Spinal cord (tissue), 10 donors: ENCODE measurements at places on chromosomes 3 and 15. TPM values are rescaled to one million over a fixed set of nuclear protein-coding genes. Genes with fewer than 3 reads are reported as not detected.

CIDEC gene
- 0.24 TPM for polyA plus RNA-seq

DNA sequence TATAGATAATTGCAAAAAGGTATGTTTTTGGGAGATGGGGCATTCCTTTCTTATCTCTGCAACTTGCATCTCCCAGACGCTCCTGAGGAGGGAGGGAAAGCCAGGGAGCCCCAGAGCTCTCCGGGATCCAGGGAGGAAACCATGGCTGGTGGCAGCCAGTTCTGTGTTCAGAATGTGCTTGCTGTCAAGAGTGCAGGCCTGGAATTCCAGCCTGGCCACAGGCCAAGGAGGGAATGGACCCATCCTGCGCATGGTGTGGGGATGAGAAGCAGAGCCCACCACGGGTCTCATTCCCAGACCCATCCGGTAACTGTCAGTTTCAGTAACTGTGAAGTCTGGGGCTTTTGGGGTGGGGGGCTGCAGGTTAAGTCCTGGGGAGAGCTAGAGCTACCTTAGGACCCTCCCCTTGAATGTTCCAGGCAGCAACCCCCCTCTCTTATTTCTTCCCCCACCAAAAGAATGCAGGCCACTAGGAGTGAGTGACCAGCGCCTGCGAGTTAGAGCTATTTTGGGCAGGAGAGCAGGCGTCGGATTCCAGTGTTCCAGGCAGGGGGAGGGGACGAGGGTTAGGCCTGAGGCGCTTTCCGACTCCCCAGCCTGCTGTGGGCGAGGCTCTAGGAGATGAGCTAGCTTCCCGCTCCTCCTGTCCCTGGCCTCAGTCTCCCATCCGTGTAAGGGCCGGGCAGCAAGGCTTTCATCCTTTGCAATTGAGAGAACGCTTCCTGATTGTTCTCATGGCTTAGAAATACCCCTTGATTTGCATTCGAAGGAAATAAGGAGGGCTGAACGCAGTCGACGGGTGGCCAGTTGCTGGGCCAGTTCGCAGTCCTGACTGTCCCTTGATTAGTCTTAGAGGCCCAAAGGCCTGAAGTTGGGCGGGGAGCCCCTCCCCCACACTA is 781 bp upstream of the DAG1 start:
- no peak for DNase-seq

P2RY12 gene
- 110 TPM for polyA plus RNA-seq

DNA sequence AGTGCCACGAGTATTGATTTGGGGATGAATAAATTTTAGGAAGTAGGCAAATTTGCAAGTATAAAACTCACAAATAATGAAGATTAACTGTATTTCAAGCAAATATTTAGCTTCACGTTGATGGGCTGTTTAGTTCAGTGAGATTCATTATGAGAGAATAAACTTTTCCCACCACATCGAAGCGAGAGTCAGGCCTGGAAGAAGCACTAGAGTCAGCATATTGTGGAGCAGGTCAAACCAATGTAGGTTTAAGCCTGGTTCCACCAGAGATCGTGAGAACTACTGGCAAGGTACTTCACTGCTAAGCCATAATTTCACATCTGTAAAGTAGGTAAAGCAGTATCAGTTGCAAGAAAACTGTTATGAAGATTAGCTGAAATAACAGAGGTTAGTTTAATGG is 22.3 kb downstream of the WDR49 start:
- DNase-seq, result no peak

- DNase-seq, result no peak
Observed at GRCh38 chr3:62237286-62237948, 135.9 kb downstream of the FEZF2 start.

FANCD2 gene
- 17.3 TPM for polyA plus RNA-seq

DNA sequence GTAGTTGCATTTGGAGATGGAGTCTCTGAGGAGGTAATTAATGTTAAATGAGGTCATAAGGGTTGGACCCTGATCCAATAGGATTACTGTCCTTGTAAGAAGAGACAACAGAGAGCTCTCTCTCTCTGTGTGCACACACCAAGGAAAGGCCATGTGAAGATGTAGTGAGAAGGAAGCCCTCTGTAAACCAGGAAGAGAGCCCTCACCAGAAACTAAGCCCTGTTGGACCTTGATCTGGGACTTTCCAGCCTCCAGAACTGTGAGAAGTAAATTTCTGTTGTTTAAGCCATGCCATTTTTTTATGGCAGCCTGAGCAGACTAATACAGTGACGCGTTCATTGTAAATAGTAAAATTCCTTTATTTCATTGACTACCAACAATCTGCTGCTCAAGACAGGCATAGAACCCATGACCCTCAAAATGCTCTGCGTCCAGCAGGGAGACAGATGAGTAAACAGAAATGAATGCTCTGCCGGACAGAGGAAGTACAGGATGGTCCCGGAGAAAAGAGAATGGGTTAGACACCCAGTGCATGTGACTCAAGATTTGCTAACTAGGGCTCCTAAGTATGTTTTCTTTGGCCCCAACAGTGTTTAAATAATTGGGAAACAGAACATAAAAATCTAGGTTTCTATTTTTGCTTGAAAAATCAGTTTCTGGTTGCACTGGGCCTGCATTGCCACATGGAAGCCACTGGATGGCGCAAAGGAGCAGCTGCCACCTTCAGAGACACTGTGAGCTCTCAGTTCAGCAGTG is 37.9 kb upstream of the TNFAIP8L3 start:
- no peak for DNase-seq

GRCh38 chr3:9314796-9315195 is 48.1 kb upstream of the THUMPD3 start:
- DNase-seq, result no peak

GRCh38 chr3:128524374-128525299 is 31.6 kb upstream of the GATA2 start:
- no peak for DNase-seq

GRCh38 chr15:67782691-67782991 is 42.7 kb upstream of the SKOR1 start:
- DNase-seq, result no peak

DNA sequence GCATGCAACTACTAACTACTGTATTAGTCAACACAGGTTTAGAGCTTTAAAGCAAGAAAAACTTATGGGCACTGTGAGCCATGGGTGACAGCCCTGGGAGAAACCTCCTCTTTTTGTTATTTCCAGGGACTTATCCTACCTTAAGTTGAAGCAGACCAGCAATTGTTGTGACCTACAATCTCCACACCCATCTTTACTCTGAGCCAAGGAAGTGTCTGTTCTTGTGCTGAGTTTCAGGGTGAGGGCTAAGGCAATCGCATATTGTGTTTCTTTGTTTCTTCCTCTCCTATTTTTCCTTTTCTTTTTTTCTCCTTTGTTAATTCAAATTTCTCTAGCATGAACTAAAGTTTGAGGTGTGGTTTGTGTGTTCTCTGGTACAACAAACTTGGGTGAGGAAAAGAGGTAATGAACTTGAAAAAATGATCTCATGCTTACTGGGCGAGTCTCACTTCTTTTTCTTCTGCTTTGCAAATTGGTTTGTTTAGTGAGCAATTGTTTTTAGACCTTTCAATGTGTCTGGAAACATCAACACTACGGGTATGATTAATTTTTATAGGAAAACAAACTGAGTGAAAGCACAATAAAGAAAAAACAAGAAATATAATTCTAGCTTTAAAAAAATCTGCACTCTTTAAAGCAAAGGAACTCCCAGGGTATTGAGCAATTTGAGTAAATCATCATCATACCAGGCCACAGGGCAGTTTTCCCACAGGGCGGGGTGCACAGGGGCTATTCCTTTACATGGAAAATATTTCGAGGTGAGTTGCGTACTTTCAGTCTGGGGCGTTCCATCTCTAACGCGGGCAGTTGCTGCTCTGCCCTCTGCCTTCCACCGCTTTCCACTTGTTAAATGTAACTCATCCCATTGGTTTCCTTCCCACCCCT is 2.7 kb downstream of the UPK1B start:
- no peak for DNase-seq

GRCh38 chr3:168117853-168118313 is 22.2 kb upstream of the GOLIM4 start:
- DNase-seq, result no peak

SAMD7 gene
- 0.09 TPM for polyA plus RNA-seq

- no peak for DNase-seq
Observed at GRCh38 chr3:155370764-155371503, 77.5 kb upstream of the STRIT1 start.

MUC20 gene
- 12.9 TPM for polyA plus RNA-seq

DNA sequence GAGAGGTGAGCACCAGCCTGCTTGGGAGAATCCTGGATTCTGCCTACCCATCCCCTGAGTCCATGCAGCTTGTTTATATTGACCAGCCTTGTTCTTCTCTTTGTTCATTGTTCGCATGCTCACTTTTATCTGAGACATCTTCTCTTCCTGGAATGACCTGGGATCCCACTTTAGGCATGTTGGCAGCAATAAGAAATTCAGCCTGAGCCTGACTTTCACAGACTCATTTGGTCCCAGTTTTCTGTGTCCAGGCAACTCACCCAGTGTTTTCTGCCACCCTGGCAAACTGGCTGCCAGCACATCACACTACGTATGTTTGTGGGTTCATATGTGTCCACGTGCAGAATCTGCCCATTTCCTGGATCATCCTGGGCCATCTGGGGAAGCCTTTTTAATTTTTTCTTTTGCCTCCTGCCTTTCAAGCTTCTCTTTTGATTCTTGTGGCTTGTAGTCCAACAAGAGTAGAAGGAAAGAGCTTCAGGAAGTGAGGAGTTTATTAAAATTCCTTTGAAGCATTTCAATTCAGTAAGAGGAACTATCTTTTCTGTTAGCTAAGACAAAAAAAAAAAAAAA is 199.9 kb downstream of the FNDC3B start:
- no peak for DNase-seq

TMEM212 gene
- 0.41 TPM for polyA plus RNA-seq

BNC1 gene
- polyA plus RNA-seq, result 0.17 TPM

GRCh38 chr3:69143612-69144011 is 21.2 kb upstream of the LMOD3 start:
- no peak for DNase-seq

DNA sequence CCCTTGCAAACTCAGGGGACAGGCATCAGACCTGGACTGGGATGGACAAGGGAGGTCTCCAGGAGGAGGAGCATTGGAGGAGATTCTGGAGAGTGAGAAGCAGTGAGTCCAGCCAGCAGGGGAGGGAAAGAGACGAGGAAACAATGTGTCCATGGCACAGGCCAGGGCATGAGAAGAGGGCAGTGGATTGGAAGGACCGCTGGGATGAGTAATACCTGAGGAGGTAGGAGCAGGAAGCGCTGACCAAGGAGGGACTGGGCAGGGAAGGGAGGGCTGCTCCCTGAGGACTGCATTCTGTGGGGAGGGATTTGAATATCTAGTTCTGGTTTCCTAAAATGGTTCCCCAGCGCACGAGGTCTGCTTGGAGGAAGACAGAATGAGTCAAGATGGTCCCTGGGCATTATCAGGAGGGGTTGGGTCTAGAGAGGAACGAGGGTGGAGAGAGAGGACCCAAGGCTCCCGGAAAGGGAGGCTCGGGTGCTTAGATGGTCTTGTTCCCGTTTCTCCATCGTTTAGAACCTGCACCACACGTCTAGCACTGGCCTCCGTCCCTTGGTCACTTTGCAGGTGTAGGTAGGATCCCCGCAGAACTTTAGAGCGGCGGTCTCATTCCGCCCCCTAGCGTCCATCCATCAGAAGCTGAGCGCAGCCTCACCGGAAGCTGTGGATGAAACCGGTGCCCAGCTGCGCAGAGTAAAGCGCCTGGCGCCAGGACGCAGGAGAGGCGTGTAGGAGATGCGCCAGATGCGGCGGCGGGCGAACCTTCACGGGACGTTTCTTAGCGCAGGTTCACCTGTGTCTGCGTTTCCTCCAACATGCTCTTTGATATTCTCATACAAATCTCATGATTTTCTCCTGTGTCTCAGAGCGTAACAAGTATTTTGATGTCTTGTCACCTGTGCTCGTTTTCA is 190.7 kb upstream of the NDN start:
- no peak for DNase-seq

DNA sequence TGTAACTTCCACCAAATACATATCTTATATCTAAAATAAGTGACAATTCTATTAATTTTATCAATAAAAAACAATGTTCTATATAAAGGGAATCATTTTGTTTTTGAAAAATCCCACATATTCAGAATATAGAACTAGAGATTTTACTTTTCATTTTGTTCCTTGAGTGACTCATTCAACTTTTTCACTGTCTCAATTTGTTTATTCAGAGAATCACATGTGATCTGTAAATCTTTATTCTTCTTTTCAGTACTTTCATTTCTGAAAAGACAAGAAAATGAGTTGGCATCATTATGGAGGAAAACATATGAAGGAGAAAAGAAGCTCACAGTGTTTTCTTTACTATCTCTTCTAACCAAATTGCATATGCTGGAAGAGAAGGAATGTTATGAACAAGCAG is 35.0 kb downstream of the CIP2A start:
- DNase-seq, result no peak

GRCh38 chr3:51510996-51511395 is 11.2 kb upstream of the DCAF1 start:
- no peak for DNase-seq

SHC4 gene
- polyA plus RNA-seq, result 10.5 TPM

GRCh38 chr3:38168151-38169026 is 3.1 kb downstream of the OXSR1 start:
- DNase-seq, result no peak

GRCh38 chr3:188090620-188091309 is 63.2 kb upstream of the LPP start:
- DNase-seq, result no peak
